Fibroblast of lung (primary cell): ENCODE measurements at places on chromosomes 3 and 15. TPM values are rescaled to one million over a fixed set of nuclear protein-coding genes. Genes with fewer than 3 reads are reported as not detected.

CADM2 gene
- total RNA-seq, result under 0.01 TPM in 1 of 2 replicates, not detected in the other

ITIH3 gene
- total RNA-seq, result under 0.01 and 0.17 TPM in 2 replicates

TRPM1 gene
- total RNA-seq, result not detected in 2 replicates

FANCD2OS gene
- total RNA-seq, result not detected in 2 replicates

FBXO45 gene
- total RNA-seq, result 6.9 and 8.2 TPM in 2 replicates

PIERCE2 gene
- 2.3 and 3.1 TPM in 2 replicates for total RNA-seq

SI gene
- not detected in 2 replicates for total RNA-seq

RPL22L1 gene
- 71.2 and 88.6 TPM in 2 replicates for total RNA-seq

RAB5A gene
- 41.9 and 50.9 TPM in 2 replicates for total RNA-seq

CLDN1 gene
- 2.6 and 7.1 TPM in 2 replicates for total RNA-seq
